ENCODE measurements at places on chromosomes 3 and 15. TPM values are rescaled to one million over a fixed set of nuclear protein-coding genes. Genes with fewer than 3 reads are reported as not detected.

FAM98B gene
- 20.9 TPM for total RNA-seq

SLC51B gene
- total RNA-seq: not detected

ERICH6 gene
- not detected for total RNA-seq

LSM3 gene
- 12.8 TPM for total RNA-seq

ITGA11 gene
- 1,105 TPM for total RNA-seq

HGD gene
- not detected for total RNA-seq

C2CD4A gene
- 0.10 TPM for total RNA-seq

NTRK3 gene
- total RNA-seq: not detected

GOLGA8T gene
- not detected for total RNA-seq

RTP4 gene
- total RNA-seq: not detected

RLBP1 gene
- total RNA-seq: not detected

ANKUB1 gene
- not detected for total RNA-seq

Data from chondrocyte (in vitro differentiated cells).